Right lobe of liver (tissue), 6 donors: ENCODE measurements at places on chromosomes 3 and 15. TPM values are rescaled to one million over a fixed set of nuclear protein-coding genes. Genes with fewer than 3 reads are reported as not detected.

DNA sequence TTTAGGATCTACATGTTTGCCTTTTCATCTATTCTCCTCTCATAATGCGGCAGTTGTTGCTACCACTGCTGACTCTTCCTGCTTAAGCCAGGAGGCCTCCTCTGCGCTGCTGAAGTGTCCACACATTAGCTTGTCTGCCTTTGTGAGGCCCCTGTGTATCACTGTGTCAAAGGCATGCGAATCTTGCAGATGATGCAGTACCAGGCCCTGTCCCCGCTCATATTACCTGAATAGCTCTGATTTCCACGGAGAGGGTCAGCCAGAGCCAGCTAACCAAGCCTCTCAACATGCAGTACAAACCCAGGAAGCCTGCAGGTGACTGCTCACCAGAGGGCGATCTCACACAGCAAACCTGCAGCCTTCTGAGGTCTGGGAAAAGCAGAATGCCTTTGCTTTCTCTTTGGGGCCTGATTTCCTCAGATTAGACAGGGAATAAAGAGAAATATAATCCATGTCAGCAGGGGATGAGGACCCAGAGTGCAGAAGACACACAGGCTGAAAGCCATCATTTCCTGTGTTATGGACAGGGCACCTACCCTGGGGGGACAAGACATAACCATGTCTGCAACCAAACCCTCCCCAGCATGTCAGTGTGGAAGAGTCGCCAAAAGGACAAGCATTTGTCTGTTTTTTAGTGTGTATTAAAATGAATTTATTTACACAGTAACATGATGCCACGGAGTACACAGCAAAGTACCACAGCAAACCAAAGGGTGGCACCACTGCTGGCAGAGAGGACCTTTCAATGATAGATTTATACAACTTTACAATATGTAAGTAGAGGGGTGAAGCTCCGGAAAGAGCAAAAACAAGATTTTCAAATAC, 36.8 kb upstream of the TSPAN3 start:
- no peak for DNase-seq

DNA sequence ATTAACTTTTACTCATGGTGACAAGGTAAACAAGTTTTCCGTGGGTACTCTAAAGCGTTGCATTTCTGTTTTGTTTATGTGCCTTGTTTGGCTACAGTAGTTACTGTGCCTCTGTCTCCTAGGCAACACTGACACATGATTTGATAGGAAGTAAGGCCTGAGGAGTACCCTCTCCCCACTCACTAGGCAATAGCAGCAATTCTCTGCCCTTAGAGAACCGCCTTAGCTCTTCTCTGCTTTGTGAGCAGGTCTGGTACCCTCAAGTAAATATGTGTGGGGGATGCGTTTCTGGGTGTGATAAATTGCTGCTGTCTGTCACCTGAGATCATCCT, at the start of gene IL5RA:
Gene IL5RA, minus strand, starts transcription at position 76 of the 332 bp plus-strand sequence. CDS start 5,390 bp downstream, outside the sequence.
- no peak for DNase-seq

DNA sequence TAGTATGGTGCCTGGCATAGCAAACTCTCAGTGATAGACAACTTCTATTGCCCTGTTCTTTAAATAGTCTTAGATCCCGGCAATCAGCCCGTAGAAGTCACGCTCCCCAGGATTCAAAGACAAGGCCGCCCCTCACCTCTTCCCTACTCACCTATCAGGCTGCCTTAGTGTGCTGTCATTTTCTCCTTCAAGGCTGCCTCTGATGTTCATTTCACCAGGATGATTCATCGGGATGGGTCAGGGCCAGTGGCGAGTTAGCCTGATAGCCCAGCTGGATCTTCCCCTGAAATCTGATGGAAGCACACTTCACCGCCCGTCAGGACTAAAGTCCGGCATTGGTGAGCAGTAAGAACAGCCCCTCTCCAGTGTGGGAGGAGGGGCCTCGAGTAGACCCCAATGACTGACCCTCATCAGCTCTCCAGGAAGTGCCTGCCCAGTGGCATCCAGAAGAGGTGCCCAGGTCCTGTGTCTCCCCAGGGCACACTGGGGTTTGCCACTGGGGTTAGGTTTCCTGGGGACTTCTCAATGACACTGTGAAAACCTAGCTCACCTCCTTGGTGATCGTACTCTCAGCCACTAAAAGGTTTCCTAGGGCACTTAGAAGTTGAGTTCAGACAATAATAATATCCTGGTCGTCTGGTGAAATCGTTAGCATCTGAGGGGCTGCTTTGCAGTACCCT, 37.5 kb downstream of the TPM1 start:
- no peak for DNase-seq

- DNase-seq: peak; percentile 89
These were observed 5.5 kb downstream of the BMF start for GRCh38 chr15:40102897-40103858.

GRCh38 chr3:45066109-45066801, 40.2 kb downstream of the CLEC3B start:
- DNase-seq: no peak

DNA sequence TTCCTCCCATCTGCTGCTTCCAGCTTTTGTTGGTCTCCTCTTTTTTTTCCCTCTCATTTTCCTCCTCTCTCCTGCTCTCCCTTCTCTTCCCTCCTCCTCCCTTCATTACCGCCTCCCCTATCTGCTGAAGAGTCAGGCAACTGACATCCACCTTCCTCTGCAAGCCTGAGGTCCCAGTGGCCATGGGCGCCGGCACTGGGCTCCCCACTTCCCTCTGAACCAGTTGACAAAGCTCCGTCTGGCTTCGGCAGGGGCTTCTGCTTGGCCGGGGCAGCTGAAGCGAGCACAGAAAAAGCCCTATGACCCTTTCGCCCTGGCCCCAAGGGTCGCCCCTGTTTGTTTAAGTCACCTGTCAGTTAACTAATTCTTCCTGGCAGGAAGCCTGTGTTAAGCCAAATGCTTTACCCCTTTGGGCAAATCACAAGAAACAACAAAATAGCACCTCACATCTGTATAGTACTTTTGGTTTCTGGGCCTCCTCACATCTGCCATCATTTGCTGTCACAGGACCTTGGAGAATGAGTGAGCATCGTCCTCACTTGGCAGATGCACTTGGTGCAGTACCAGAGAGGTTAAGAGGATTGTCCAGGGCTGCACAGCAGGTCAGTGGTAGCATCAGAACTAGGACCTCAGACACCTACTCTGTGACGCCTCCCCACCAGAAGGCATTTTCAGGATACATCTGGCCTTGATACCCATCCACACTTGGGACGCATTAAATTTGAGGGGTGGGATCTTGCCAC, 27.7 kb downstream of the ITGA11 start:
- DNase-seq: no peak

DNA sequence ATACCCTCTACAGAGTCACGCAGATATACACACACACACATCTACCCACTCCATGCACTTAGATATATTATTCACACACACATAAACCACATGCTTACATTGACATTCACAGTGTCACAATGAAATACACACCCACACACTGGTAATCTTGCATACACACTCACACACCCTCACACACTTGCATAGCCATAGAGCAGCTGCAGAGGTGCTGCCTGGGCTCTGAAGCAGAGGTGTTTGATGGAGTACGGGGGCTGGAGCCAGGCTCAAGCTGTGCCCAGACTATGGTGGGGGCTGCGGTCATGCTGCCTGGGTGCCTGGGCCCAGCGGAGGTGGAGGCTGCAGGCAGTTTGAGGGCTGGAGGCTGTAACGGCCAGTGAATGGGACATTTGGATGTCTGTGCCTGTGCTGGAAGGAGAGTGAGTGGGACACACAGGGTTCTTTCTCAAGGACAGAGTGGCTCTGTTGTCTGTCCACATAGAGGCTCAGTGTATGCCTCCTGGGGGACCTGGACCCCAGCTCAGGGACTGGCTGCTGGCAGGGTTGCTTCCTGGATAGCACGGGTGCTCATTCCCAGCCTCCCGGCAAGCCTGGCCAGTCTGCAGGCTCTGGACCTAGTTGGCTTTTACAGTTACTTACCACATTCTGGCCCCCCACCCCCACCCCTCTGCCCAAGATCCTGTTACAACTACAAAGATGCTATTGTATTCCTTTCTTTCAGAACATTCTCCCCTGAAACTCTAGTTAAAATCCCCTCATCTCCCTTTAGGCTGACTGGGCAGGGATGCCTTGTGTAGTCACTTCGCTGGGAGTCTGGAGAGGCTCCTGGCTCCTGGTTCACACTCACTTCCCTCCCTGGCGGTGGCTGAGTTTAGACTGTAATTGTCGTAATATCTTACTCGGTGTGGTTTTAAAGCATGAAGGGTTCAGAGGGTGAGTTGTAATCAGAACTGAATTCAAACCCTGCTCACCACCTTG, 12.5 kb downstream of the GASK1A start:
- no peak for DNase-seq

- no peak for DNase-seq
These were observed 128.0 kb downstream of the SRGAP3 start for GRCh38 chr3:9121366-9122001.

- no peak for DNase-seq
These were observed 336.0 kb upstream of the TRIM42 start for GRCh38 chr3:140341817-140342403.

DNA sequence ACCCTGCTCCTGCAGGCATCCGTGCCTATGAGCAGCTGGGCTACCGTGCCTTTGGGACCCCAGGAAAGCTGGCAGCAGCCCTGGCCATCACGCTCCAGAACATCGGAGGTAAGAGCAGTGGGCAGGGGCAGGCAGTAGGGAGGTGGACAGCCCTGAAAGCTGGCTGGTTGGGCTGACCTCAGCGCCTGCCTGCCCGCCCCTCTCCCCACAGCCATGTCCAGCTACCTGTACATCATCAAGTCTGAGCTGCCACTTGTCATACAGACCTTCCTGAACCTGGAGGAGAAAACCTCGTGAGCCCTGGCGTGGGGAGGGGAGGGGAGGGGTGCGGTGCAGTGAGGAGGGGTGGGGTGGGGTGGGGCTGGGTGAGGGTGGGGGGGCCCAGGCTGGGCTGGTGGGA, 10.5 kb downstream of the SLC38A3 start:
- peak; percentile 48 for DNase-seq

DNA sequence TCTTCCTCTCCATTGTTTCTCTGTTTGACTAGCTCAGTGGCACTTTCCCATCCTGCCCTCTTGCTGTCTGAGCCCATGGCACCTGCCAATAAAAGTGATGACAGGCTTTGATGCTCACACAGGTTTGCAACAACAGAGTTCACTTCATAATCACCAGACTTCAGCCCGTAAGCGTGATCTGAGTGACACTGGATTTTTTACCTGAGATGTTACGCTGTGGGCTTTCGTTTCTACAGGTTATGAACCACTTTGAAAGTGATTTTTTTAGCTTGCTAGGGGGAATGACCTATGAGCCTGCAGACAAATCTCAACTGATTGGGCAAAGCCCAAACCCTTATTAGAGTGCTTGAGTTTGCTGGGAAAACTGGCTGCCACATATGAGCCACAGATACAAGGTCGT, 173.9 kb upstream of the ICE2 start:
- DNase-seq: no peak

The SPG21 gene
- 52.8 TPM for total RNA-seq

The GCSAM gene
- total RNA-seq: not detected

The IQCF5 gene
- not detected for total RNA-seq

The SUCNR1 gene
- total RNA-seq: 2.0 TPM

The CCDC33 gene
- not detected for total RNA-seq
